ENCODE measurements at places on chromosomes 5 and 9.

DNA sequence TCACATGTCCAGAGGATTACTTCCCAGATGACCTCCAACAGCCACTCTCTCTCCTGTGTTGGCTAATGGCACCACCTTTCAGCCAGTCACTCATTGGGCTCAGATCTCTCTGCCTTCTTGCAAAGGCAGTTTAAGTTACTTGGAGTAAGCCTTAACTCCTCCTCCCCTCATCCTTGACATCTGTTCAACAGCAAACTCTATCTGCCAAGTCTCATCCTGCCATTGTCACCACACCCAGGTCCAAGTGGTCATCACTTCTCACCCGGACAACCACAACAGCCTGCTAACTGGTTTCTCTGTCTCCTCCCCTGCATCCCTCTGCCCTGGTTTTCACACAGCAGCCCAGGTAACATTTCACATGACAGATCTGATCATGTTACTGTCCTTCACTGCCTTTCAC lies 58.5 kb downstream of the DCP2 start:
- DNase-seq: no peak

DNA sequence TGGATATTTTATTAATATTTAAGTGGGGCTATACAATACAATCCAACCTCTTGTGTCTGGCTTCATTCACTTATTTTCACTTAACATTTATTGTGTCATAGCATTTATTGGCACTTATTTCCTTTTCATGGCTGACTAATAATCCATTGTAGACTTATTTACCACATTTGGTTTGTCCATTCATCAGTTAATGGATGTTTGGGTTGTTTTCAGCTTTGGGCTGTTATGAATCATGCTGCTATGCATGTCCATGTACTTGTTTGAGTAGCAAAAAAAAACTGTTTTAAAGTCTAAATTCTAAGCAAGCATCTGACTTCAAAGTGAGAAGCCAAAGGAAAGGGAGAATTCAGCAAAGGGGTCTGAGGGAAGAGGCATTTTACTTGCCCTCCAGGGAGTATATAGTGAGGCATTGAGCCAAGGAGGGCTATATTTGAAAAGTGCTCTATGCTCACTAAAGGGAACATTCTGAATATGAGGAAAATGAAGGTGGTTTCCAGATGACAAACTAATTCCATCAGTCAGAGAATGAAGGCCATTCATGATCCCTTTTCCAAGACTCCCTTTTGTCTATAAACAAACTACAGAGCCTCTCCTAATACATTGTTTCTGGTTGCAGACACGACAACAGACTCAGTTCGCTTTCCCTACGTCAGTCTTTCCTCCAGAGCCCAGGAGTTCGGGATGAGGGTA lies 532.8 kb upstream of the KLF4 start:
- no peak for DNase-seq

- no peak for DNase-seq
These were observed 58.1 kb downstream of the MARCHF3 start for GRCh38 chr5:126972062-126972895.

- DNase-seq: peak; percentile 36
These were observed 27.0 kb upstream of the ZNF622 start for GRCh38 chr5:16492398-16493140.

GRCh38 chr5:6889030-6889429 lies 175.8 kb downstream of the TENT4A start:
- no peak for DNase-seq

DNA sequence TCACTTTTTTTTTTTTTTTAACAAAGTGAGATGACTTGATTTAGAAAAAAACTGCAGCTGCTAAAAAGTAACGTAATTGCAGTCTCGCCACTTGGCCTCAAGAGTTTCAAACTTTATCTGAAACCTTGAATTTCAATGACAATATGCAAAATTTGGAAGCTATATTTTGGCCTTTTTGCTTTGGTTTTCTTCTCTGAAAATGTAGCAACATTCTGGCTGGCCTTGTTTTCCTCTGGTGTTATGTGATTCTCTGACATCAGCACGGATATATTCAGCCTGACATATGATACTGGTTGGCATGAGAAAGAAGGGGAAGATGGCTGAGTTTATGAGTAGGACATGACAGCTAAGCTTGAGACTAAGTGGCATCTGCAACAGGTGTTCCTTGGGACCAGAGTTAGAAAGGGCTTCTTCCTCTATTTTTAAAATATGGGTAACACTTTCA lies 136.5 kb downstream of the MEF2C start:
- DNase-seq: no peak

GRCh38 chr9:136902259-136902821 lies 16.0 kb downstream of the TRAF2 start:
- DNase-seq: no peak

- DNase-seq: peak; percentile 97
These were observed 173.9 kb downstream of the AOPEP start for GRCh38 chr9:94900222-94901018.

DNA sequence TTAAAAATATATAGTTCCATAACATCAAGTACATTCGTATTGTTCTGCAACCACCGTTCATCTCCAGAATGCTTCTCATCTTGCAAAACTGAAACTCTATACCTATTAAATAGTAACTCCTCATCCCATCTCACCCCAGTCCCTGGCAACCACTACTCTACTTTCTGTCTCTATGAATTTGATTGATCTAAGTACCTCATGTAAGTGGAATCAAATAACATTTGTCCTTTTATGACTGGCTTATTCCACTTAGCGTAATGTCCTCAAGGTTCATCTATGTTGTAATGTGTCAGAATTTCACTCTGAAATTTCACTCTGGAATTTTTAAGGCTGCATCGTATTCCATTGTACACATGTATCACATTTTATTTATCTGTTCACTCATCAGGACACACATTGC lies 132.1 kb upstream of the RUSC2 start:
- DNase-seq: no peak

GRCh38 chr5:39446231-39446630 lies 21.5 kb upstream of the DAB2 start:
- no peak for DNase-seq

DNA sequence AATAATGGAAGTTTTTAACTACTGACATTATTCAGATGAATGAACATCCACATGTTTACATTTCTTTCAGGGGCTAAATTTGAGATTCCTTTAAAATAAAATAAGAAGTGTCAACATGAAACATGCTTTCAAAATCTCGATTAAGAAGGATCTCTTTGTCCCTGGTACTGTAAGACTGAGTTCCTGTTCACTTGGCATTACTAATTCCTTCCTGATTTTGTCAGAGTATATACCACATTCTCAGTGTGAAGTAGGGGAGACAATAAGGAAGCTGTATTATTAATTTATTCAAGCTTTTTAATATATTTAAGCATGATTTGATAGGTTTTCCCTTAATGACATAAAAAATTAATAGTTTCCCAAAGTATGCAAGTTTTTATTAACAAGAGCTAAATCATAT lies 81.5 kb upstream of the GRHPR start:
- no peak for DNase-seq

GRCh38 chr5:66565878-66566277 lies 30.3 kb upstream of the MAST4 start:
- DNase-seq: no peak

- DNase-seq: no peak
These were observed 66.1 kb downstream of the PAPPA start for GRCh38 chr9:116219686-116220085.

GRCh38 chr5:25974451-25974850 lies 1063.9 kb downstream of the CDH9 start:
- no peak for DNase-seq

DNA sequence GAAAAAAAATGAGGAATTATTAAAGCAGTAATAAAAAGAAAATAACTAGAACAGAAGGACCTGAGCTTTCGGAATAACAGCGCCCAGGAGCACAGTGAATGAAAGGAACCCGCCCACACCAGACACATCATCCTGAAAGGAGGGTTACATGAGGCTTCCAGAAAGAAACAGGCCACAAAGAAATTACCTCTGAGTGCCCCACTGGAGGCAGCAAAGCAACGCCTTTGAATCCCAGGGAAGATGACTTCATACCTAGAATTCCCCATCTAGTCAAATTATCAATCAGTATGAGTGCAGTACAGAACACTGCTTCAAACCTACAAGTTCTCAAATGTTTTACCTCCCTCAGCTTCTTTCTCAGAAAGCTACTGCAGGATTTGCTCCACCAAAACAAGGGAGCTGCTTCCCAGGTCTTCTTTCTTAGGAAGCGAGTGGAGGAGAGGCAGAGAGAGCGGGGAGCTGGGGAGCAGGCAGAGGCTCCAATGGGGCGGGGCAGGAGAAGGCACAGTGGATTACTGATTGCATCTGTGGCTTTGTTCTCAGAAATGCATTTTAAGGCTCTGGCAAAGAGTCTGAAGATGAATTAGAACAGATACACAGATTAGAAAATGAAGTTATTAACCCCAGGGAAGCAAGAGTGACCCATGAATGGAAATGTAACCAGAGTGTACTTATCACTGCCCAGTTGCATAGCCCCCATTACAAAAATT lies 87.1 kb downstream of the SEMA4D start:
- DNase-seq: peak; percentile 18

GRCh38 chr5:176875014-176875550 lies 24.1 kb downstream of the HK3 start:
- DNase-seq: no peak

GRCh38 chr9:4955836-4956235 lies 29.2 kb upstream of the JAK2 start:
- peak; percentile 35 for DNase-seq

GRCh38 chr9:136305804-136306203 lies 1.9 kb upstream of the CCDC187 start:
- no peak for DNase-seq

DNA sequence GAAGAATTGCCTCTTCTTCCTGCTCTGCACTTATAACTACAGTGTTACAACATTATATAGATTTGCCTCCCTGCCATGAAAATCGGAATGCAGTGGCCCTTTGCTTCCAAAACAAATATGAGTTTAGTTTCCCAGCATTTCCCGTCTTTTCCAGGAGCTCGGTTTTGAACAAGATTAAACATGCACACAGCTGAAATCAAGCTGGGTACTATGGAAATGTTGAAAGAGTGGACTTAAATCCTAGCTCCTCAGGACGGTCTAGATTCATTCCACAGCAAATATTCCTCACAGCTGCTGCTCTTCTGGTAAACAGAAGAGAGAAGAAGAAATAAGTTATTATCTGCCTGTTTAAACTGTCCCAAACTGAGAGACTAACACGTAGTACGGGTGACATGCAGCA lies 161.4 kb downstream of the PIK3R1 start:
- DNase-seq: peak; percentile 7

- no peak for DNase-seq
These were observed 214.7 kb downstream of the FBXL17 start for GRCh38 chr5:108167174-108167573.

DNA sequence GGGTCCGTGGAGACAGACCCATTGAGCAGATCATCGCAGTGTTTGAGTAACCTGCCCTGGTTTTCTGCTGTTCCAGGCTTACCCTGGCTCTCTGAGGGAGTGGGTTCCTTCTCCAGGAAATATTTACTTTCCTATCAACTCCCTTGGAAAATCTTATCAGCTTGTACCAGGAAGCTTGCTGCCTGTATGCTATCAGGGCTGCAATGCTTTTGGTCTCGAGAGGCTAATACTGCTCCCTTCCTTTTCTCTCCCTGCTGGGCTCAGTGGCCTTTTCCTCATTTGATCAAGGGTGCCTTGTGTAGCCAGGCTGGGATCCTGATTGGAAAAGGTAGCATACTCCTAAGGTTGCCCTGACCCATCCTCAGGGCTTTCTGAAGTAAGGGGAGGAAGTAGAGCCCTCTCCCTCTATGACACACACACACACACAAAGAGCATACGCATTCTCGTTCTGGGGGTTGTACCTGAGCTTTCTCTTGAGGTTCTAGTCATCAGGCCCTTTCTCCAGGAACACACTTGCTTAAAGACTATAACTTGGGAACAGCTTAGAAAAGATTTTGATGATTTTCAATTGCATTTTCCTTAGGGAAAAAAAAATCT lies 41.6 kb downstream of the CYSTM1 start:
- DNase-seq: no peak

- DNase-seq: no peak
These were observed 269.6 kb downstream of the PSAT1 start for GRCh38 chr9:78566521-78566920.

- no peak for DNase-seq
These were observed 2.8 kb downstream of the RORB start for GRCh38 chr9:74499770-74500583.

DNA sequence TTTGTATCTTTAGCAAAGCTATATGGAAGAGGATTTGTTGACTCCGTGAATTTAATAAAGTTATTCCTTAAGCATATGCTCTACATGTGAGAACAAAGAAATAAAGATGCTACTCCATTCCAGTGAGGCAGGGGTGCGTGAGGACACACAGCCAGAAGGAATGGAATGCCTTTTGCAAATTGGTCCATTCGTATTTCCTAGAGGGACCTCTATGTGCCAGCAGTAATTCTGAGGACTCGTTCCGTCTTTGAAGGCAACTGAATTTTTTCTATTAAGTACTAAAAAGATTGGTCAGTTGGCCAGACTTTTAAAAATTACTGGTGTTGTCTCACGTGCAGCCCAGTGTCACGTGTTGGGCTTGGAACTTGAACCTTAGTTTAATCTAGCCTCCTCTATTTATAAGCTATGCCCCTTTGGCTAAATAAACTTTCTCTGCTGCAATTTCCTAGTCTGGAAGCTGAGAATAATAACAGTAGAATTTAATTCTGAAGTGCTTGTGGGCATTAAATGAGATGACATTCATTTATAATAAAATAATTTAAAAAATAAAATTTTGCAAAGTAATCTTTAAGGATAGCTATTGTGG lies 13.9 kb downstream of the RAI14 start:
- no peak for DNase-seq

- no peak for DNase-seq
These were observed 125.4 kb upstream of the BOD1 start for GRCh38 chr5:173741729-173742431.

GRCh38 chr9:74122661-74123060 lies 374.5 kb upstream of the RORB start:
- DNase-seq: no peak

DNA sequence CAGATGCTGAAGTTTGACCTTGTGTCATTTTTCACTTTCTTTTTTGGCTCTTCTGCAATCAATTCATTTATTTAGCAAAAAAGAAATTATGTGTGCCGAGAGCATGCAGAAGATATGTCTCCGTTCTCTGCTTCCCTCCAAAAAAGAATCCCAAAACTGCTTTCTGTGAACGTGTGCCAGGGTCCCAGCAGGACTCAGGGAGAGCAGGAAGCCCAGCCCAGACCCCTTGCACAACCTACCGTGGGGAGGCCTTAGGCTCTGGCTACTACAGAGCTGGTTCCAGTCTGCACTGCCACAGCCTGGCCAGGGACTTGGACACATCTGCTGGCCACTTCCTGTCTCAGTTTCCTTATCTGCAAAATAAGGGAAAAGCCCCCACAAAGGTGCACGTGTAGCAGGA lies 2.4 kb downstream of the FGFR4 start:
- DNase-seq: no peak

DNA sequence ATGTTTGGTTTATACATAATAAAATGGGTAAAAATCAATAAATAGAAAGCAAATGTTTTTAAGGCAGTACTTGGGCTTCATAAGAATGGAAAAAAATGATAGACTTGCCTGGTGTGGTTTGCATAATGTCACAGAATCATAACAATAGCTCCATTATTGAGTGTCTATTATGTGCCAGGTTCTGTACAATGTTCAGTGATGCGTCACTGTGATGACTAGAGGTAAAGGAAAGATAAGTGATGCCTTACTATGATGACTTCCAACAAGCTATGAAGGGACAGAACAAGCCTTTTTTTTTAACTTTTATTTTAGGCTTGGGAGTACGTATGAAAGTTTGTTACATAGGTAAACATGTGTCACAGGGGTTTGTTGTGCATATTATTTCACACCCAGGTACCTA lies 128.8 kb downstream of the TMC1 start:
- DNase-seq: no peak
